ENCODE measurements at places on chromosomes 7 and 10.

DNA sequence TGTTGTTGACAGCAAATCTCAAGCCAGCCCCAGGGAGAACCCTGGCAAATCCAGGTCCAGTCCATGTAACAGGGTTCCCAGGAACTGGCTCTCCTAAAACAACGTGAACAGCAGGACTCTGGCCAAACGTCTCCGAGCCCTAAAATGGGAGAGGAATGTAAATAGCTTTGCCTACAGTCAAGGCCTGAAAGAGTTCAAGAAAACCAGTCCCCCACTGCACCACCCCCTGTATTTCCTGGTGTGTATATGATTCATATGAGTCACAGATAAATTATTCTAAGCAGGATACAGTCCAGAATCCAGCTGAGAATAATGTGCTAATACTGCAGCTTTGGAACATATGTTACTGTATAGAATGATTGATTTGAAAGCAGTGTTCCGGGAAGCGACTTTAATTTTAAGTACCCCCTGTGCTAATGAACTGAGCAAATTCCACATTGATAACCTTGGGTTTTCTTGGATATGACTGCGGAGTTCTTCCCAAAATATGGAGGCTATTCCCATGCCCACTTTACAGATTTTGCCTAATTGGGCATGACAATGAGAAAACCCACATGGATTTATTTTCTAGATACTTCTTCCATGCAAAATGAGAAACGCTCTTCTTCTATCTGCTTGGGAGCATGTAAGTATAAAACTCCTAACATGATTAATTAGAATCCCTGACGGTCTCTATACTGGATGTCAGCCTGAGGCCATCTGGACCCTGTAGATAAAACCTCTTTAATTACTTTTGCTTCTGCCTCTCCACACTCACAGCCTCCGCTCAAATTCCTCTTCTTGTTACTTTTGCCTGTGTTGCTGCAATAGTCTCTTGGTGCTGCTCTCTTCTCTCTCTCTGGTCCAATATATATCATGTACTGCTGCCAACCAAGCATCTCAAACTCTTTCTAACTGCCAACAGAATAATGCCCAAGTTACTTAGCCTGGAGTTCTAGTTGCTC lies 50.2 kb downstream of the LAMB4 start:
- DNase-seq = peak; percentile 90

DNA sequence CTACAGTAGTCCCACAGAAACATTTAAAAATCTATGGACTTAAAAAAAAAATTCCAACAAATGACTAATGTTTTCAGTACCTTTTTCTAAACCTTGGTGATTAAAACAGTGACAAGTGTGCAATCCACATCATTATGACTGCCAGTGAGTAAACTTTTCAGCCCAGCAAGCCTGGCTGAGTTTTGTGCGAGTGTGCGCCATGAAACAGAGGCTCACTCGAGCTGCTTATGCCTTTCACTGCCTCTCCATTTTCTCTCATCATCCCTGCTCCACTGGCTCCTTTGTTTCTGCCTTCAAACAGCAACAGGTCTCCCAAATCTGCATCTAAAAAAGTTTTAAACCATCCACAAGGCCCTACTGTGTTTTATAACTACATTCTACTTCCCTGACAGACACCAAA lies 105.8 kb downstream of the USP6NL start:
- no peak for DNase-seq

DNA sequence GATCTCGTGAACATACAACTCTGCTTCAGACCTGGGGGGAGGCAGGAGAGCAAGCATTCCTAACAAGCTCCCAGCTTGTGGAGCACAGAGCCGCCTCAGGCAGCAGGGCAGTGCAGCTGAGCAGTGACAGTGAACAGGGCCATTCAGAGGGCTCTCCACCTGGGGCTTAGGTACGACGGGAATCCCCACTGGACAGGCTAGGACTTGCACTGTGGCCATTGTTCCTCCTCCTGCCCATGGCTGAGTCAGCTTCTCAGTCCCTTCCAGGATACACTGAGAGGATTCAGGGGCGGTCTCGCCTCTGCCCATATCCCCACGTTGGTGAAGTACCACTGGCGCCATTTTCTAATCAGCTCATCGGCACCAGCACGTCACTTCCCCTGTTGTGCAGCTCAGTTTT lies 71.1 kb downstream of the FIGNL1 start:
- no peak for DNase-seq

- DNase-seq = peak; percentile 33
Measured at GRCh38 chr7:30562498-30562897, 32.2 kb upstream of the GARS1 start.

- no peak for DNase-seq
Measured at GRCh38 chr10:77084431-77085144, 553.0 kb downstream of the KCNMA1 start.

DNA sequence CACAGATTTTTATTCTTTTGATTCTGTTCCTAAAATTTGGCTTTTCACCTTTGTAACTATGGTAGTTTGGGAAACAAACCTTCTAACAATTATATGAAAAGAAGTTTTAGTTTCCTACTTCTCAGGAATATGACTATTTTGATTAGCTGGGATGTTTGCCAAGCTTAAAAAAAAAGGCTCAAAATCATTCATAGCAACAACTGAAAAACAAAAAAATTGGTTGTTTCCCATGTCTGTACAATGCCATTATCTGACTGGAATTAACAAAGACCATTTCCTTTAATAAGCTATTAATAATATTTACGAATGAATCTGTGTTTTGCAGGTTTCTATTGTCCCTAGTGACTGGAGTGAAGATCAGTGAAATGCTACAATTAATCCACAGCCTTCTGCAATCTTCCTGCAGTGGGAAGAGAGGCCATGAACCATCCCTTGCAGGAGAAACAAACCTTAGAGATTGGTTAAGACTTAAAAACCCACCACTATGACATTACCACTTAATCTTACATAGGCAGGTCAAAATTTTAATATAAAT lies 4.2 kb downstream of the PURB start:
- DNase-seq = no peak

- DNase-seq = peak; percentile 83
Measured at GRCh38 chr10:86931872-86932271, 25.5 kb downstream of the MMRN2 start.
